ENCODE measurements at places on chromosomes 11 and 22. TPM values are rescaled to one million over a fixed set of nuclear protein-coding genes. Genes with fewer than 3 reads are reported as not detected.

Gene EWSR1
- 177 TPM for total RNA-seq

Gene BSCL2
- 20.9 TPM for total RNA-seq

Gene MOGAT2
- total RNA-seq, result not detected

Gene FXYD6
- total RNA-seq, result 0.08 TPM

Gene TPH1
- total RNA-seq, result 0.08 TPM

Gene IGLL5
- total RNA-seq, result not detected

Gene ELFN2
- total RNA-seq, result 1.9 TPM

Gene LBHD1
- 2.4 TPM for total RNA-seq

Gene OR52N5
- total RNA-seq, result not detected

Gene FKBP2
- total RNA-seq, result 76.7 TPM

Gene NPAS4
- total RNA-seq, result not detected

Gene CEP126
- 0.57 TPM for total RNA-seq

Gene SCN4B
- 7.8 TPM for total RNA-seq

Gene TENM4
- total RNA-seq, result 9.4 TPM

Gene FAM227A
- 0.16 TPM for total RNA-seq

Gene SLC22A6
- total RNA-seq, result not detected

Gene MMP12
- not detected for total RNA-seq

Gene ACRV1
- total RNA-seq, result not detected

Gene NAV2
- 18.1 TPM for total RNA-seq

Gene GLYAT
- total RNA-seq, result not detected

Gene NDUFS8
- total RNA-seq, result 235 TPM

Gene LSP1
- 0.19 TPM for total RNA-seq

Gene HTR3A
- not detected for total RNA-seq

Gene APOA1
- not detected for total RNA-seq

Gene RIMBP3B
- not detected for total RNA-seq

Gene THY1
- total RNA-seq, result 26.0 TPM

Gene CHRM1
- not detected for total RNA-seq

Gene CHADL
- total RNA-seq, result 3.5 TPM

Gene TPBGL
- total RNA-seq, result not detected

Gene CENPM
- total RNA-seq, result 9.0 TPM

Gene FADS3
- total RNA-seq, result 130 TPM

Gene TRIM29
- 178 TPM for total RNA-seq

Gene OR52I1
- not detected for total RNA-seq

Gene GGA1
- total RNA-seq, result 31.7 TPM

Gene CRYAB
- total RNA-seq, result 6.6 TPM

Gene CSRP3
- total RNA-seq, result not detected

Gene RAB38
- total RNA-seq, result 151 TPM

Gene KRTAP5-7
- total RNA-seq, result not detected

Gene MMP27
- not detected for total RNA-seq

Gene CTNND1
- total RNA-seq, result 76.0 TPM

Gene CCDC87
- under 0.01 TPM for total RNA-seq

Gene TRIM21
- total RNA-seq, result 18.8 TPM

Gene KDM4E
- not detected for total RNA-seq

Gene VPREB1
- not detected for total RNA-seq

Gene TCN1
- total RNA-seq, result 0.08 TPM

Gene NCAM1
- not detected for total RNA-seq

Gene IL10RA
- not detected for total RNA-seq

Gene ACR
- not detected for total RNA-seq

Gene OR8G1
- not detected for total RNA-seq

Gene TNNT3
- total RNA-seq, result not detected

Gene WNT7B
- total RNA-seq, result 3.4 TPM

Gene KMT2A
- 22.3 TPM for total RNA-seq

Gene PPME1
- total RNA-seq, result 25.7 TPM

Gene CASP12
- total RNA-seq, result not detected

Gene CELSR1
- total RNA-seq, result 52.6 TPM

Gene ARHGAP20
- not detected for total RNA-seq

Gene SNX32
- total RNA-seq, result not detected

Gene CNIH2
- total RNA-seq, result not detected

Gene INCENP
- 19.2 TPM for total RNA-seq
